ENCODE measurements at places on chromosomes 6 and 20.

DNA sequence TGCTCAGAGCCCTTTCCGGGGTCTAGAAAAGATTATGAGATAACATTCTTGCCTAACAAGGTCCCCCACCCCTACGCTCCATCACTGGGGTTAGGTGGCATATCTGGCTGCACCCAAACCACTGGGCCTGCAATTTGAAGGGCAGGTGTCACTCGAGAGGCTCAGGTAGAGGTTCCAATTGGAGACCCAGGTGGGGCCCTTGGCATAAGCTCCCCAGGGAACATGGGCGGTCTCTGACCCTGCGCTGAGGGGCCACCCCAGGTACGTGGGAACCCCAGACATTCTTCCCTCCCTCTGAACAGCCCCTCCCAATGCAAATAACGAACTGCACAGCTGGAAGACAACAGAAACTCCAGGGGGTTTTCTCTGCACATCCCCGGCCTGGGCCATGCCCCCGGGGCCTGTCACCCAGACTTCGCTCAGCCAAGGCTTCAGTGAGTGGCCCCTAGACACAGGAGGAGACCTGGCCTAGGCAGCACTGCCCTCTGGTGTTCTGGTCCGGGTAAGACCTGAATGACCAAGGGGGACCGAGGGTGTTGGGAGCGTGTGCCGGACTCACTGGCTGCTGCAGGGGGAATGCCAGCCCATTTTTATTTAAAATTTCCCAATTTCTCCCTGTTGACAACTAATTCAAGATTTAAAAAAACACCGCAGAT lies 47.5 kb downstream of the DSTN start:
- peak; percentile 93 for DNase-seq
- H3K4me1 ChIP-seq: no peaks in the 10 kb centered on the region
- no peak overlapping the region for H3K27ac ChIP-seq
- H3K4me3 ChIP-seq: no peak overlapping the region
- no peaks in the 10 kb centered on the region for H3K27me3 ChIP-seq

DNA sequence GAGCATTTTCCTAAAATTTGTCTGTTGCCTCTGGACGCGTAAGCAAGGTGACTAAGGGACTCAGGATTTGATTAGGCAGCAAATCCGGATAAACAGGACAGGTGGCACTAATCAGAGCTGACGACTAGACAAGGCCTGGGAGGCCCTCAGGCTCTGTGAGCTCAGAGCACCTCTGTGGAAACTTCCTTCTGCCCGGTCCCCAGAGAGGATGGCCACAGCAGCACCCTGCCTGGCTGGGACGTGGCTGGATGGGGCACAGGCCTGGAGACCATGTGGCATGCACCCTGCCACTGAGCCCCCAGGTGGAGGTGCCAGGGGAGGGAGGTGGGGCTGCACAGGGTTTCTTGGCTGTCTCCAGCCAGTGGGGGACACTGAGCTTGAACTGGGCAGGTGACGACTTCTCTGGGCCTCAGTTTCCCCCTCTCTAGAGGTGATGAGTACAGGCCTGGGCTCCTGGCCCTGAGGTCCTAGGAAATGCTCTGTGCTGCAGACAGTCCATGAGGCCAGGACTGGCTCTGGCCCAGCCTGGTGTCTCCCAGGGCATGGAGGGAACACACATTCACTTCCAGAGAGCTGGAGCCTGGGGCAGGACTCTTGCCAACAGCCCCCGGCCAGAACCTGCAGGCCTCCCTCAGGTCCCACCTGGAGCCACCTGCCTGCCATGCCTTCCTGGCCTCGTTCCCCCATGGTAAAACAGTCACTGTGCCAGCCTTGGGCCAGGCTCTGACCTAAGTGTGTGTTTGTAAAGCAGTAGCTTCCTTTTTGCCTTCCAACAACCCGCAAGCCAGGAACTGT lies 39.6 kb upstream of the STX16 start:
- H3K27ac ChIP-seq: no peak overlapping the region
- no peak for DNase-seq
- H3K27me3 ChIP-seq: no peaks in the 10 kb centered on the region
- no peaks in the 10 kb centered on the region for H3K36me3 ChIP-seq
- H3K4me3 ChIP-seq: no peak overlapping the region

DNA sequence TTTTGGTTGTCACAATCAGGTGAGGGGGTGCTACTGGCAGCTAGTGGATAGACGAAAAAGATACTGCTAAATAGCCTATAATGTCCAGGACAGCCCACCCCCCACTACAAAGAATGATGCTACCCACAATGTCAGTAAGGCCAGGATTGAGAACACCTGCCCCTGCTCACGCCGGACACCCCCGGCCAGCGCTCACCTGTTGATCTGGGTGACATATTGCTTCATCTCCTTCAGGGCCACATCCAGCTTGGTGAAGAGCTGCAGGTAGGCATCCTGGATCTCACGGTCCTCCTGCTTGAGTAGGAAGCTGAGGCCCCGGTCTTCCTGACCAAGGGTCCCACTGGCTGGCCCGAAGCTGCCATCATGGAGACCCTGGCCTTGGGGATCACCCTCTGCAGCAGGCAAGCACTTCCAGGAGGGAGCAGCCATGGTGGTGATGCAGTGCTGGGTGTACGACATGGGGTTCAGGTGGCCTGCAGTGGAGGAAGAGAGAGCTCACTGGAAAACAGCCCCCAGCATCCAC lies 178.6 kb downstream of the PREX1 start:
- no peaks in the 10 kb centered on the region for H3K27me3 ChIP-seq
- no peak for DNase-seq
- H3K27ac ChIP-seq: no peak overlapping the region

DNA sequence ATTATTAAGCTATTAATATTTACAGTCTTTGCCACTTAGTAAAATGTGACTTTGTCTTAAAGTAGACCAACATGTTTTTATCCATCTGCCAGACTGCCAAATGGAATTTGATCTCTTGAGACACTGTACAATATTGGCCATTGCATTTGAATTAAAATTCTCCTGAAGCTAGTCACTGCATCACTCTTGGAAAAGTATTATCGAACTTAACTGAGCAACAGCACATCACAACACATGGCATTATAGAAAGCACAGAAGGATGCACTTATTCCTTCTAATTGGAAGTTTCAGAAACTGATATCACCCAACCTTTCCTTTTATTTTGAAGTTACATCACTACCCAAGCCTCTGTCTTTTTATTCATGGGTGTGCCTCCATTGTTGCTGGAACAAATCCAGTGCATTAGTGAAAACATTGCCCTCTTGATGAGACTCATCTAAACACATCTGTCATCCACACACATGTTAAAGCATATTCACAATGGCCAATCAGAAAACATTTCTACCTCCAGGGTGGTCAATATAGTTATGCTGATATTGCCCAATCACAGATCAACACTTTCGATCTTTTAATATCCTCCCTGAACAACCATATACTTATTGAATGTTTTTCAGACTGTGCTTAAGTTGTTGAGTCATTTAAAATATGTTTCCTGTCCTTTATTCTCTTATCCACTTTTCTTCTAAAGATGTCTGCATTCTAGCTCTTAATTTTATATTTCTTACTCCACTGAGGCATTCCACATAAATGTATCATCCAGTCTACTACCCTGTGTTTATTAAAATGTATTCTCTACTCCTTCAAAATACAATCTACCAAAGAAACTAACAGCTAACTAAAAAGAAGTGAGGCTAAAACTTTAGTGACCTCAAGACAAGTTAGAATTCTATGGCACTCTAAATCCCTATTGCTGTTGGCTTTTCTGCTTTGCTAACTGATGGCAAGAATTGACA lies 535.0 kb downstream of the RFPL4B start:
- H3K36me3 ChIP-seq: no peaks in the 10 kb centered on the region
- H3K4me1 ChIP-seq: no peaks in the 10 kb centered on the region
- H3K27me3 ChIP-seq: no peaks in the 10 kb centered on the region
- no peak overlapping the region for H3K4me3 ChIP-seq

- peaks cover 88% of the 10 kb centered on the region for H3K36me3 ChIP-seq
- H3K4me3 ChIP-seq: no peak overlapping the region
- DNase-seq: no peak
- no peak overlapping the region for H3K27ac ChIP-seq
These were observed 240.4 kb downstream of the PRL start for GRCh38 chr6:22056398-22056797.

- DNase-seq: no peak
- peaks cover 7% of the 10 kb centered on the region for H3K4me1 ChIP-seq
- H3K27me3 ChIP-seq: no peaks in the 10 kb centered on the region
- H3K4me3 ChIP-seq: no peak overlapping the region
These were observed 332.8 kb downstream of the BTBD9 start for GRCh38 chr6:38306931-38307330.

DNA sequence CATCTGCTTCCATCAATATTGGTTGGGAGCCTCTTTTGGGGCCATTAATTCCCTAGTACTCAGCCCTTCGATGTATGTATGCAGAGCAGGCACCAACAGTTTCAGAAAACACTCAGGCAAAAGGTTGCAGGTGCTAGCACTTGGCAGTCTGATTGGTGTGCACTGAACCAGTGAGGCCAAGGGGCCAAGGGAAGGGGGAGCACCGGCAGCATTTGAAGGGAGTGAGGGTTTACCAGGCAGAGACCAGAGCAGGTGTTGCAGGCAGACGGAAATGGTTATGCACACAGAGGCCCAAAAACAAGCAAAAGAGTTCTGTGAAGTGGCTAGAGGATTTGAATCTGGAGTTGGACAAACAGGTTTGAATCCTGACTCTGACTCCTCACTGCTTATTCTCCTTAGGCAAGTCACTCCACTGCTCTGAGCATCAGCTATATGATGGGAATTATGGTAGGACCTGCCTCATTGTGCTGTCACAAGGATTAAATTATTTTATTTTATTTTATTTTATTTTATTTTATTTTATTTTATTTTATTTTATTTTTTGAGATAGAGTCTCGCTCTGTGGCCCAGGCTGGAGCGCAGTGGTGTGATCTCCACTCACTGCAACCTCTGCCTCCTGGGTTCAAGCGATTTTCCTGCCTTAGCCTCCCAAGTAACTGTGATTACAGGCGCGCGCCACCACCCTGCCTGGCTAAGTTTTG lies 58.1 kb upstream of the SHLD1 start:
- H3K27ac ChIP-seq: no peak overlapping the region
- no peaks in the 10 kb centered on the region for H3K4me1 ChIP-seq
- H3K27me3 ChIP-seq: peaks cover 21% of the 10 kb centered on the region
- H3K36me3 ChIP-seq: no peaks in the 10 kb centered on the region

DNA sequence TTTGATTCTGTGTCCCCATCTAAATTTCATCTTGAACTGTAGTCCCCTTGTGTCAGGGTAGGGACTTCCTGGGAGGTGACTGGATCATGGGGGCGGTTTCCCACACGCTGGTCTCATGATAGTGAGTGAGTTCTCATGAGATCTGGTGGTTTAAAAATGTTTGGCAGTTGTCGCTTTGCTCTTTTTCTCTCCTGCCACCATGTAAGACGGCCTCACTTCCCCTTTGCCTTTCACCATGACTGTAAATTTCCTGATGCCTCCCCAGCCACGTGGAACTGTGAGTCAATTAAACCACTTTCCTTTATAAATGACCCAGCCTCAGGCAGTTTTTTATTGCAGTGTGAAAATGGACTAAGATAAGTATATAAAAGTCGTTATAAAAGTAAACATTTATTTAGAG lies 80.5 kb upstream of the SGK1 start:
- no peaks in the 10 kb centered on the region for H3K27me3 ChIP-seq
- DNase-seq: no peak

- H3K4me1 ChIP-seq: no peaks in the 10 kb centered on the region
- no peaks in the 10 kb centered on the region for H3K27me3 ChIP-seq
- no peaks in the 10 kb centered on the region for H3K36me3 ChIP-seq
- no peak overlapping the region for H3K27ac ChIP-seq
- no peak for DNase-seq
- no peak overlapping the region for H3K4me3 ChIP-seq
These were observed 12.9 kb downstream of the PHACTR1 start for GRCh38 chr6:12729467-12729866.

DNA sequence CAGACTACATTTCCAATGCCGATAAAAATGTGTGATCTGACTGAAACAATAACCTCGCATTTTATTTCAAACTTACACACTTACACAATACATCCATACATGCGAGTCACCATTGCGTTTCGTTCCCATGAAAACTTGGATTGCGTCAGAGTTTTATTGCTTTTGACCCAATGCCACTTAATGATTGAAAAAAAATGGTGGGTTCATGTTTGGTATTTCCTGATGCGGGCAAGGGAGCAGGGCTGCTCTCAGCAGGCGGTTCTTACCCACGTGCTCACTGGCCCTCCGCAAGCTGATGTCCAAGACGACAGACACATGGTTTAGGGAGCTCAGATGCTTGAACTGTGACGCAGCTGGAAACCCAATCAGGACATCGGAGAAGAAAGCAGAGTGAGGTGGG lies 281.0 kb upstream of the SULF2 start:
- no peak for DNase-seq
- H3K27me3 ChIP-seq: no peaks in the 10 kb centered on the region
- H3K4me3 ChIP-seq: no peak overlapping the region
